ENCODE measurements at places on chromosomes 1 and 21. TPM values are rescaled to one million over a fixed set of nuclear protein-coding genes. Genes with fewer than 3 reads are reported as not detected.

- peak overlapping the region; percentile 32 for H3K27ac ChIP-seq
- no peaks in the 10 kb centered on the region for H3K36me3 ChIP-seq
- no peak overlapping the region for H3K4me3 ChIP-seq
- no peaks in the 10 kb centered on the region for H3K27me3 ChIP-seq
- H3K4me1 ChIP-seq, result peaks cover 9% of the 10 kb centered on the region
Measured at GRCh38 chr1:81312272-81312754, 488.4 kb upstream of the ADGRL2 start.

The C1orf116 gene
- 123 TPM for total RNA-seq

DNA sequence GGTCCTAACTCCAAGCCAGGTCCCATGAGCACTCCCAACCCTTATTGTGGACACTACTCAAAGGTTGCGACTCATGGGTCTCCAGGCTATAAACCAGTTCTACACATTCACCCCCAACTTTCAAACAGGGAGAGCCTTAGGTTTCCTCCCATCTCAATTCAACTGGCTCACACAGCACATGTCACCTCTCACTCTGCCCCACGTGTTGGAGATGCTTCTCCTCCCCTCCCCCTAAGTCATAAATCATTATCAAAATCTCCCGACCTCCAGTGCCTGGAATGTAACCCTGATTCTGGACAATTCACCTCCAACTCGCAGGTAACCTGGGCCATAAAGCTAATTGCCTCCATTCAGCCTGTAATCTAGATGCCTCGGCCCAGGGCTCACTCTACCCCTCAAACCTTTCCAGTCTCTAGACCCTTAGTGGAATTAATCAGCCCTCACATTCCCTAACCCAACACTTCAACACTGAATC lies 595 bp downstream of the AK2 start:
- DNase-seq, result no peak
- H3K4me1 ChIP-seq, result peaks cover 37% of the 10 kb centered on the region
- H3K36me3 ChIP-seq, result peaks cover 5% of the 10 kb centered on the region
- H3K27ac ChIP-seq, result peak overlapping the region; percentile 87
- H3K4me3 ChIP-seq, result peak overlapping the region; percentile 84
- no peaks in the 10 kb centered on the region for H3K27me3 ChIP-seq

DNA sequence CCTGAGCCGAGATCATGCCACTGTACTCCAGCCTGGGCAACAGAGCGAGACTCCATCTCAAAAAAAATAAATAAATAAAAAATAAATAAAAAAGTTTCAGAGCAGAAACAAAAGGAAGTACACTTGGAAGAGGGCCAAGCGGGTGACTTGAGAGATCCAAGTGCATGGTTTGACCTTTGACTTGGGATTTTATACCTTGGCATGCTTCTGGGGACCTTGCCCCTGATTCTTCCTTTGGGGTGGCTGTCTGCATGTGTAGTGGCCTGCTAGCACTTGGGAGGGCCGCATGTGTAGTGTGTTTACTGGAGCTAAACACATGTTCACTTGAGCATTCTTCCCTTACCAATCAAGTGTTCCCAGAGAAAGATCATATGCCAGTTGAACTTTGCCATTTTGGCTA lies 114.0 kb downstream of the DTL start:
- DNase-seq, result no peak
- H3K27me3 ChIP-seq, result no peaks in the 10 kb centered on the region
- no peak overlapping the region for H3K4me3 ChIP-seq
- H3K4me1 ChIP-seq, result peaks cover 19% of the 10 kb centered on the region
- no peaks in the 10 kb centered on the region for H3K36me3 ChIP-seq

The OR6K3 gene
- total RNA-seq, result 2.2 TPM

DNA sequence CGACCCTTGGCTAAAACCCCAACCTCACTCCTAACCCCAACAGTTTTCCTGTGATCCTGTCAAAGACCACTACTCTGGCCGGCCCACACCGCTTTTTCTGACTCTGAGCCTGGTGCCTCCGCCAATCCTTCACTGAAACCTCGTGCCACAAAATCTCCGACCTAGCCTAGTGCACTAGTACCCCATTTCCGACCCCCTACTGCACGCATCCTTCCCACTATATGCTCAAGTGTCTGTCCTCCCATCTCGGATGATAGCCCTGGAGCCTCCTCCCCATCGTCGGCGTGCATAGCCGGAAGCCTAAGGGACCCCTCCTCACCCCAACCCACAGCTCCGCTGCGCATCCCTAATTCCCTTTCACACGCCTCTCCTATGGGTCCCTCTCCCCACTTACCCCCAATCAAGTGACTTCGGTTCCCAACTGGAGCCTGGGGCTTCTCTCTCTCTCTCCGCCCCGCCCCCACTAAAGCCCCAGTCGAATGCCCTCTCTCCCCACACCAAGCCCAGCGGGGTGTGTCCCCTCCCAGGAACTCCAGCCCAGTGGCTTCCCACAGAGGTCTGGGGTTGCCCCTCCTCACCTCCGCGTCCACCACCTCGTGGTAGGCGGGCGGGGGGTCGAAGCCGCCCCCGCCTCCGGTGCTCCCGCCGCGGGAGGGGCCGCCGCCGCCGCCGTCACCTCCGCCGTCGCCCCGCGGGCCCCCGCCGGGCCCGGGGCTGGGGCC lies 791 bp downstream of the USP24 start:
- no peaks in the 10 kb centered on the region for H3K36me3 ChIP-seq
- peak overlapping the region; percentile 82 for H3K4me3 ChIP-seq
- no peaks in the 10 kb centered on the region for H3K27me3 ChIP-seq
- peaks cover 71% of the 10 kb centered on the region for H3K4me1 ChIP-seq
- DNase-seq, result peak; percentile 60

- no peaks in the 10 kb centered on the region for H3K36me3 ChIP-seq
- no peaks in the 10 kb centered on the region for H3K27me3 ChIP-seq
- H3K4me1 ChIP-seq, result peaks cover 13% of the 10 kb centered on the region
- no peak overlapping the region for H3K4me3 ChIP-seq
- DNase-seq, result no peak
- no peak overlapping the region for H3K27ac ChIP-seq
Measured at GRCh38 chr1:235925016-235925415, 58.3 kb upstream of the LYST start.

DNA sequence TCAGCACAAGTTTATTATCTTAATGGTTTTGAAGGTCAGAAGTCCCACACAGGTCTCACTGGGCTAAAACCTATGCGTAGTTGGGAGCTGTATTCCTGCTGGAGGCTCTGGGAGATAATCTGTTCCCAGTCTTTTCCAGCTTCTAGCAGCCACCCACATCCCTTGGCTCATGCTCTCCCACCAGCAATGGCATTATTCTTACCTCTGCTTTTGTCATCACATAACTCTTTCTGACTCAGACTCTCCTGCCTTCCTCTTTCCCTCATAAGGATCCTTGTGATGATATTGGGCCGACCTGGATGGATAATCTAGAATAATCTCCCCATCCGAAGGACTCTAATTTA lies 122.2 kb upstream of the PRDX6 start:
- no peak overlapping the region for H3K27ac ChIP-seq
- no peaks in the 10 kb centered on the region for H3K36me3 ChIP-seq
- no peaks in the 10 kb centered on the region for H3K27me3 ChIP-seq
- no peak for DNase-seq
- no peak overlapping the region for H3K4me3 ChIP-seq

Data from lower lobe of right lung (tissue), 2 donors.